ENCODE measurements at places on chromosomes 16 and 17.

GRCh38 chr16:77816293-77816692 lies 27.9 kb downstream of the VAT1L start:
- no peak for DNase-seq

GRCh38 chr17:3553419-3554401 lies 3.9 kb downstream of the TRPV3 start:
- DNase-seq, result no peak

DNA sequence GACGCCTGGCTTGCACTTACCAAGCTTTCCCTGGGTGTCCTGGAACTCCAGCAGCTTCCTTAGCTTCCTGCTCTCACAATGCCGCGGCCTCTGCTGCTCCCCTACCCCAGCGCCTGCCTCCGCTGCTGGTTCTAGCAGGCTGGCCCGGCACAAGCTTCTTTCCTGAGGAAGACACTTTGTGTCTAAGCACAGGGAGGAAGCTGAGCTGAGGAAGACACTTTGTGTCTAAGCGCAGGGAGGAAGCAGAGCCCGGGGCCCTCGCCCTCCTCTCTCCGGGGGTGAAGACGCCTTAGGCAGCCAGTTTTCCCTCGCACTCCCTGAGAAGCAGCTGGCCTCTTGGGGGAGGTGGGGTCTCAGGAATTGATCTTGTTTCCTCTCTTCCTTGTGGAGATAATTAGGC lies 64.9 kb downstream of the PLD6 start:
- no peak for DNase-seq

DNA sequence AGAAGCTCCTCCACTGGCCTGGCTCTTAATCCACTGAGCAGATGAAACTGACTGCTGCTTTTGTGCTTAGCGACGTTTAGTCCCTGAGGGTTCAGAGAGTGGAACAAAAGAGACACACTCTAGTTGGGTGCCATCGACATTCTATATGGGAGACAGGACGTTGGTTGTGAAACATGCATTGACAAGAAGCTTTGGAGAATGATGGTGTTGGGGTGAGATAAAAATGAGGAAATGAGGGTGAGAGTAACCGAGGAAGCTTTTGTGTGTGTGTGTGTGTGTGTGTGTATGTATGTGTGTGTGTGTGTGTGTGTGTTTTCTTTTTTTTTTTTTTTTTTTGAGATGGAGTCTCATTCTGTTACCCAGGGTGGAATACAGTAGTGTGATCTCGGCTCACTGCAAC lies 89.5 kb downstream of the ABCC1 start:
- no peak for DNase-seq

- DNase-seq, result no peak
These were observed 50.6 kb upstream of the TANGO6 start for GRCh38 chr16:68792465-68793324.

DNA sequence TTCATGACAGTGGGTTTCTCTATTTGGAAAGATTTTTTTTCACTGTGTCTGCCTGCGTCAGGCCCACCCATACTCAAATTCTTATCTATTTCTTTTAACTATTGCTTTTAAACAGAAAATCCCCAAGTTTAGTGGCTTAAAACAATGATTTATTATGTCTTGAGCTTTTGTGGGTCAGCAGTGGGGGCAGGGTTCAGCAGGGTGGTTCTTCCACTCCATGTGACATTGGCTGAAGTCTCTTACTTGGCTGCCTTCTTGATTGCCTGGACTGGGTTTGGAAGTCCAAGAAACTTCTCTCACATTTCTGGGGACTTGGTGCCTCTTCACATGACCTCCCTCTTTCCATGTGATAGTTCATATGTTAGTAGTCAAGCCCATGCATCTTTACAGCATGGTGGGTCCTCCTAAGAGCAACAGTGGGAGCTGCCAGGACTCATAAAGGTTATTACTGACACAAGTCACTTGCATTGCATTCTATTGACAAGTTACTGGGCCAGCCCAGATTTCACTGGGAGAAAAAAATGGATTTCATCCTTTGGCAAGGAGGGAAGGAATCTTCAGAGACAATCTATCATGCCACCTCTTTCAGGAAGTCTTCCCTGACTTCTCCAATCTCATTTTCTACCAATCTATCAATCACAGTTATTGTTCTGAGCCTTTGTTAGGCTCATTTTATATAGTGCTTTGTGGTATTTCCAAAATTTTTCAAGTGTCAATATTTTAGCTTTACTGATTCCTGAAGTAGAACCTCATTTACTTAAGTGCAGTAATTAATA lies 436.1 kb downstream of the XYLT1 start:
- no peak for DNase-seq

DNA sequence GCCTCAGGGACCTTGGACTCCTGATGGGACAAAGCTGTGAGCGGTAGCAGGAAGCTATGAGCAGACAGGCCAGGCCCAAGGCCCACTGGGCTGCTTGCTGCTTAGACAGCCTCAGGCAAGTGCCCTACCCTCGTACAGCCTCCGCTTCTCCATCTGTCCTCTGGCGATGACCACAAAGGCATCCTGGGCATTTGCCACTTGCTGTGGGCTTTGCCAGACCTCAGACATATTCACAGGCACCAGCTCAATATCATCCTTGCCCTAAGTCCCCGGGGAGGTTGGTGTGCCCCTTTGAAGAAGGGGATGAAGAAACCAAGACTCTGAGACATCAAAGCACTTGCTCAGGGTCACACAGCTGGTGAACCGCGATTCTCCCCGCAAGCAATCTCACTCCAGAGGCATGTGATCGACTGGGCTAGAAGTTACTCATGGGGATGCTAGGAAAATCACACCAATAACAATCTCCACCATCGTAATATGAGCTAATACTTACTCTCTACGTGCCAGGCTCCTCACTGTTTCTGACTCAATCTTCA lies 21.7 kb downstream of the PPL start:
- no peak for DNase-seq

DNA sequence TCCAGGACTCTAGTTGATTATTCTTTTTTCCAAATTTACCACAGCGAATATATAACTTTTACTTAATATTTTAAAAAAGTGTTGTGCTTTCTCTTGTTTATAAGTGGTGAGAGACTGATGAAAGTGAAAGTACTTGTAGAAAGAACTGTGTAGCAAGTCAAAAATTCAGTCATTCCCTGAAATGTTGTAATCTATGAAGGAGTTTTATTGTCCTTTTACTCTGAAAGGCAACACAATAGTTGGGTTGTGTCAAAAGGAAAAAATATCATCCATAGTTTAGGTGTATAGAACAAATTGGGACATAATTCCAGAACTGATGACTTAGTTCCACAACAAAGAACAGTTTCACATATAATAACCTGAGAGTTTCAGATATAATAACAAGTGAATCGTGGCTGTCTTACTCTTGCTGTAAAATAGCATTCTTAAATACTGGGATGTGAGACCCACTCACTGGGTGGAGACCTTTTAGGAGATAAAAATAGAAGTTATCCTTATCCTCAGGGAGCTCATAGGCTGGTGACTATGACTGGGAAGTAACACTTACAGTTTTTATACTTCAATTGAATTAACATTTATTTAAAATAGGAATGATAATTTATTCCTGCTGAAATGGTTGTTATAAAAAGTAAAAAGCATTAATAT lies 20.6 kb downstream of the CYB5B start:
- DNase-seq, result no peak

DNA sequence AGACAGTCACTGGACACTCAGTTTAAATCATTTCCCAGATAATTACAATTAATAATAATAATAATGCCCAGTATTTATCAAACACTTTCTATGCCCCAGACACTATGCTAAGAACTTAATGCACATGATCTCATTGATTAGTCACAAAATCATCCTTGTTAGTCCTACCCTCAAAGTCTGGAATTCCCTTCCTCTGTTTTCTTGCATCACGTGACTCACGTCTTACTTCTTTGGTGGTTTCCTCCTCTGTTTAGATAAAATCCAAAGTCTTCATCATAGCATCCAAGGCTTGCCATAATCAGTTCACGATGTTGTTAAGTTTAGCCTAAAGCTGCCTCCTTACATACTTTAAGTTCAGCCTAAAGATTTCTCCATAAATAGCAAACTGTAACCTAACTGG lies 471.9 kb downstream of the PMP22 start:
- no peak for DNase-seq

DNA sequence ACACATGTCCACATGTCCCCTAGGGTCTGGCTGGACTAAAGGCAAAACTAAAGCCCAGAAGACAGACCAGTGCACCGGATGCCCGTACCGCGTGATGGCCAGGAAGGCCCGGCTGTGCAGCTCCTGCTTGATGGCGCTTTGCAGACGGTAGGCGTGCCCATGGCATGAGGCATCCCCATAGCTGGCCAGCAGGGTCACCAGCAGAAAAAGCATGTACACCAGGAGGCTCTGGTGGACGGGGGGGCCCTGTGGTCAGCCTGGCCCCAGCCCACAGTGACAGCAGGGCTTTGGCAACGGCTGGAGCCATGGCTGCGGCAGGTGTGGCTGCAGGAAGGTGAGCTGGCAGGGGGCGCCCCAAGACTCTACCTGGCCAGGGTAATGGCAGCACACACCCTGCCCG lies 42.8 kb downstream of the PKD1 start:
- DNase-seq, result no peak

GRCh38 chr16:43294-43693 lies 10.1 kb downstream of the POLR3K start:
- DNase-seq, result no peak

- DNase-seq, result no peak
These were observed 17.5 kb downstream of the EPN2 start for GRCh38 chr17:19254651-19255050.

DNA sequence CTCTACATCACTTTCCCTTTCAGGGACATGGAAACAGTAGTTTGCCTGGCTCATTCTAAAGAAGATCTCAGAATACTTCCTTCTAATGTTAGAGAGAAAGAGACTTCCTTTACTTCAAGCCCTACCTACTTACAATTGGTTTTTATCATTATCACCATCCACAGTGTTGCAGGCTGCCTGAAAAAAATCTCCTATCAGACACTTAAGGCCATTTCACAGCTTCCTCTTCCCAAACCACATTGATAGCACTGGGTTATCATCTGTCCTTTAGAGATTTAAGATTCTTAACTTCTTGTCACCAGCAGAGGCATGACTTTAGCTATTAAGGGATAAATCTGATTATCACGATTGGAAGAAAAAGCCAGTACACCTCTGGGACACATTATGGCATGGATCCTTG lies 178.5 kb upstream of the TBX2 start:
- no peak for DNase-seq

GRCh38 chr17:50692448-50693035 lies 15.2 kb downstream of the ANKRD40 start:
- no peak for DNase-seq

DNA sequence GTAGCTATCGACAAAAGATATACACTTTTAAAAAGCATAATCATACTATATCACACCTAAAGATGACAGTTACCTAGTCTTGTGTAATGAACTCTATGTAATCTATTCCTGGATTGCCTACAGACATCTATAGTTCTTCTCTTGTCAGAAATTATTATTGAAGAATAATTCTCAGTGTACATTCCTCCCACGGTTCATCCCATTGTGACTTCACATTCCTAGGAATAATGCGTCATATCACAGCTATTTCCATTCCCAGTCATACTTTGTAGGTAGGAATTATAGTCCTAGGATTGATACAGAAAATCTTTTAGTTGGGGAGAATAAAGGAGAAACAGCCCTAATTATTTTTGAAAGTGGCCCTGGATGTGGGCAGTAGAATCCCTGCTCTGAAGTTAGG lies 44.0 kb upstream of the ABCC11 start:
- DNase-seq, result no peak

DNA sequence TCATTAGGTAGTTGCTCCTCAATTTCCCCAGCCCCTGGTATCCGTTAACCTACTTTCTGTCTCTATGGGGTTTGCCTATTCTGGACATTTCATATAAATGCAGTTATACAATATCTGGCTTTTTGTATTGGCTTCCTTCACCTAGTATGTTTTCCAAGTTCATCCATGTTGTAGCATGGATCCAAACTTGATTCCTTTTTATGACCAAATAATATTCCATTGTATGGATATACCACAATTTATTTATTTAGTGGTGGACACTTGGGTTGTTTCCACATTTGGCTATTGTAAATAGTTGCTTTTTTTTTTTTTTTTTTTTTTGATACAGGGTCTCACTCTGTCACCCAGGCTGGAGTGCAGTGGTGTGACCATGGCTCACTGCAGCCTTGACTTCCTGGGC lies 15.9 kb downstream of the EPN2 start:
- DNase-seq, result no peak

- no peak for DNase-seq
These were observed 111.1 kb downstream of the SDK2 start for GRCh38 chr17:73533127-73533526.

GRCh38 chr16:50878966-50879615 lies 137.2 kb downstream of the CYLD start:
- DNase-seq, result no peak

Data from stimulated activated CD4-positive, alpha-beta T cell treated with anti-CD3 and anti-CD28 coated beads, Interleukin-4, amount 100 ng/mL, for 1 hour (primary cell).